ENCODE measurements at places on chromosomes 12 and 14. TPM values are rescaled to one million over a fixed set of nuclear protein-coding genes. Genes with fewer than 3 reads are reported as not detected.

DNA sequence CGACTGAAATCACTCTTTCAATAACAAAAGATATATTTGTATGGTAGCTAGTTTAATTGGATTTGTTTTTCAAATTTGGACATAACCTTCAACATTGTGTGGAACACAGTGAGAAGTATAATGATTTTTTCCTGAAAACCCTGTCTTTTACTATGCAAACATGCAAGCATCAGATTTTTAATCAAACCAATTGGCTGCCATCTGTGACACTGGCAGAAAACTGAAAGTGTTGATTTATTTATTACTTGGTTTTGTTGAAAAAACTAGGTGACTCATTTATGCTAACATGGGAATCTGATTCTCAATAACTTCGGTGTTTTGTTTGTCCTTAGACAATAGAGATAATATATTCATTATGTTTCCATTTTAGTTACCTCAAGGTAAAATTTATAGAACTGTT is 82.0 kb downstream of the NTS start:
- H3K27ac ChIP-seq, result no peak overlapping the region
- no peaks in the 10 kb centered on the region for H3K4me1 ChIP-seq
- H3K27me3 ChIP-seq, result no peaks in the 10 kb centered on the region
- DNase-seq, result no peak
- no peaks in the 10 kb centered on the region for H3K36me3 ChIP-seq

The EEF1AKMT3 gene
- total RNA-seq, result 2.1 TPM

DNA sequence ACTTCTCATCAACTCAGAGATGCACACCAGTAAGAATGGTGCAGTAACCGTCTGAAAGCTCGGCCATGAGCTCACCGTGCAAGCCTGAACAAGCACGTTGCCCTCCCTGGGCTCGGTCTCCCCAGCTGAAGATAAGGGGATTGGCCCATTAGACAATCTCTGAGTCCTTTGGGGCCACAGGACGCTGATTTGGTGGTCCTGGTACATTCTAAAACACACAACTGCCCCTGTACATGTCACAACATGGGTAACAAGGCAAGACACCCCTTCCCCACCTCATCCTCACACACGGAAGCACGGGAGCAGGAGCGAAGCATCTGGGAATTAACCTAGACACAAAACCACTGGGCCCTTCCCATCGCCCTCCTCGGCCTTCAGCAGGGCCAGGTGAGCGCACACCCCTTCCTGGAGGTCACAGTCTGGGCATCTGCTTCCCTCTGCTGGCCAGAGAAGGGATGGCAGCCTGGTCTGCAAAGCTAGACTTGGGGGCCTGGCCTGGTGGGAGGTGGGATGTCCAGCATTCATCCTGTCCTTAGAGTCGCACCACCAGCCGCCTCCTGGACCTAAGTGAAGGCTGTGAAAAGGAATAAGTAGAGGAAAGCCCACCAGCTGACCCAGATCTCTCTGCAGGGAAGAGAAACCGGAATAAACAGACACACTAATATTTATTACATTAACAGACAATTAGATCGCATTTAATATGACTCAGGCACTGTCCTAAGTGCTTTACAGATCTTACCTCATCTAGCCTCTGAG is 18.9 kb upstream of the SMUG1 start:
- no peaks in the 10 kb centered on the region for H3K36me3 ChIP-seq
- no peak overlapping the region for H3K4me3 ChIP-seq
- no peak overlapping the region for H3K27ac ChIP-seq
- peaks cover 17% of the 10 kb centered on the region for H3K27me3 ChIP-seq
- DNase-seq, result peak; percentile 95

The LTB4R gene
- total RNA-seq, result 9.2 TPM

GRCh38 chr12:123384318-123384993 is 524 bp downstream of the KMT5A start:
- no peaks in the 10 kb centered on the region for H3K36me3 ChIP-seq
- H3K27me3 ChIP-seq, result no peaks in the 10 kb centered on the region
- no peak for DNase-seq
- H3K27ac ChIP-seq, result no peak overlapping the region
- peak overlapping the region; percentile 90 for H3K4me3 ChIP-seq
- peaks cover 3% of the 10 kb centered on the region for H3K4me1 ChIP-seq

The PARP2 gene
- total RNA-seq, result 25.2 TPM

DNA sequence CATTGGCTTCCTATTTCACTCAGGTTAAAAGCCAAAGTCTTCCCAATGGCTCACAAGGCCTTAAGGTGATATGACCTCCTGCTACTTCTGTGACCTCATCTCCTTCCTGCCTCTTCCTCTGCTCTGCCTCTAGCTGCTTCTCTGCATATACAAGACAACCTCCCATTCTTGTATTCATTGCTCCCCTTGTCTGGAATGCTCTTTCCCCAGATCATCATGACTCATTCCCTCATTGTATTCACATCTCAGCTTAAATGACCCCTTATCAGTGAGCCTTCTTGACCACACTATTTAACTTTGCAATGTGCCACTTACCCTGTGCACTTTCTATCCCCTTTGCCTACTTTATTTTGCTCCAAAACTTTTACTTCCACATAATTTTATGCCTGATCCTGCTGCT is 90.2 kb downstream of the PPP1R12A start:
- H3K4me3 ChIP-seq, result no peak overlapping the region
- no peak overlapping the region for H3K27ac ChIP-seq
- peaks cover 43% of the 10 kb centered on the region for H3K36me3 ChIP-seq
- H3K27me3 ChIP-seq, result no peaks in the 10 kb centered on the region
- peak; percentile 50 for DNase-seq

DNA sequence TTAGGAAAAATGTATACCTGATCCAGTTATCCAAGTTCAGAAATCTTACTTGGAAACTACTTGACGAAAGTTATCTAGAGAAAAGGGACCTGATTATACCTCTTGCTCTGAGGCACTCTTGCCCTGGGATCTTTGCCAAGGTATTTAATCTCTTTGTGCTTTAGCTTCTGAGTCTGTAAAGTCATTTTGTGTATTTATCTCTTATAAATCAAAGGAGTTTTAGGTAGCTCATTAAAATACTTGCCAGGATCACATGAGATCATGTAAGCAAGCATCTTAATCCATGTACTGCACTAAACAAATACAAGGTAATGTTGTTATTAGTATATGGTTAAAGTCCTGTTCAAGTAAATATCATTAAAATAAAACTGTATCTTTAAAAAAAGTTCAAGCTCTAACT is 147.5 kb downstream of the IPO8 start:
- H3K27ac ChIP-seq, result no peak overlapping the region
- no peak overlapping the region for H3K4me3 ChIP-seq
- no peak for DNase-seq
- H3K36me3 ChIP-seq, result peaks cover 19% of the 10 kb centered on the region
- H3K27me3 ChIP-seq, result no peaks in the 10 kb centered on the region

GRCh38 chr12:124548854-124549378 is 18.5 kb downstream of the NCOR2 start:
- H3K27ac ChIP-seq, result no peak overlapping the region
- peaks cover 7% of the 10 kb centered on the region for H3K36me3 ChIP-seq

GRCh38 chr12:53939141-53940108 is 794 bp downstream of the HOXC13 start:
- H3K27ac ChIP-seq, result no peak overlapping the region
- no peaks in the 10 kb centered on the region for H3K4me1 ChIP-seq
- H3K36me3 ChIP-seq, result no peaks in the 10 kb centered on the region

GRCh38 chr12:132343294-132344004 is 14.1 kb upstream of the GALNT9 start:
- H3K27me3 ChIP-seq, result no peaks in the 10 kb centered on the region
- no peak overlapping the region for H3K4me3 ChIP-seq
- no peaks in the 10 kb centered on the region for H3K36me3 ChIP-seq
- DNase-seq, result no peak
- no peak overlapping the region for H3K27ac ChIP-seq
- no peaks in the 10 kb centered on the region for H3K4me1 ChIP-seq

The GNB3 gene
- 17.3 TPM for total RNA-seq

The INHBC gene
- not detected for total RNA-seq

The TAS2R31 gene
- total RNA-seq, result 2.3 TPM

DNA sequence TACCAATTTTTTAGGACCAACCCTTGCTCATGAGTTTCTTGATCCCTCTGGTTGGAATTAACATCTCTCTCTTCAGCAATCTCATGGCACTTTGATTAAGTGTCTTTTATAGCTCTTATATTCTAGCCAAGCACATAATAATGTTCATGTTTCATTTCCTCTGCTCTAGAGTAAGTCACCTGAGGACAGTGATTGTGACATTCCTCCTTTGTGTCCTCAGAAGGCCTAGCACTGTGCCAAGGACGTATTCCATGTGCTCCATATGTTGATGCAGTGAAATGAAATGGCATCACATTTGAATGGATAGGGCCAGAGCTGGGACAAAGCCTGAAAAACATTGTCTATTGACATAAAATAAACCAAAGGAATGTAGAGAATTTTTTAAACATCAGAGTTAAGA is 322.8 kb upstream of the PRICKLE1 start:
- H3K27ac ChIP-seq, result no peak overlapping the region
- H3K36me3 ChIP-seq, result no peaks in the 10 kb centered on the region
- no peaks in the 10 kb centered on the region for H3K4me1 ChIP-seq
- H3K27me3 ChIP-seq, result no peaks in the 10 kb centered on the region
- no peak for DNase-seq
- no peak overlapping the region for H3K4me3 ChIP-seq

The KRT71 gene
- not detected for total RNA-seq

The ANO2 gene
- total RNA-seq, result 4.2 TPM

The LPAR5 gene
- total RNA-seq, result 0.22 TPM

GRCh38 chr14:39762576-39763401 is 330.6 kb upstream of the FBXO33 start:
- no peak overlapping the region for H3K27ac ChIP-seq
- no peaks in the 10 kb centered on the region for H3K27me3 ChIP-seq
- H3K4me3 ChIP-seq, result no peak overlapping the region
- no peaks in the 10 kb centered on the region for H3K4me1 ChIP-seq

The CS gene
- total RNA-seq, result 253 TPM

GRCh38 chr14:69303086-69303485 is 43.1 kb downstream of the GALNT16 start:
- no peaks in the 10 kb centered on the region for H3K4me1 ChIP-seq
- H3K27ac ChIP-seq, result no peak overlapping the region
- no peak overlapping the region for H3K4me3 ChIP-seq
- H3K27me3 ChIP-seq, result no peaks in the 10 kb centered on the region

The TAS2R46 gene
- total RNA-seq, result 0.88 TPM
